ENCODE measurements at places on chromosomes 13 and 19.
A peak's percentile ranks its signal among the peaks of the same experiment; 100 is the strongest.

GRCh38 chr13:49690133-49690994 lies 922 bp downstream of the EBPL start:
- peak; percentile 36 for DNase-seq

GRCh38 chr19:7301525-7301924 lies 7.3 kb upstream of the INSR start:
- DNase-seq, result no peak

GRCh38 chr19:3263866-3264265 lies 39.4 kb downstream of the CELF5 start:
- no peak for DNase-seq

DNA sequence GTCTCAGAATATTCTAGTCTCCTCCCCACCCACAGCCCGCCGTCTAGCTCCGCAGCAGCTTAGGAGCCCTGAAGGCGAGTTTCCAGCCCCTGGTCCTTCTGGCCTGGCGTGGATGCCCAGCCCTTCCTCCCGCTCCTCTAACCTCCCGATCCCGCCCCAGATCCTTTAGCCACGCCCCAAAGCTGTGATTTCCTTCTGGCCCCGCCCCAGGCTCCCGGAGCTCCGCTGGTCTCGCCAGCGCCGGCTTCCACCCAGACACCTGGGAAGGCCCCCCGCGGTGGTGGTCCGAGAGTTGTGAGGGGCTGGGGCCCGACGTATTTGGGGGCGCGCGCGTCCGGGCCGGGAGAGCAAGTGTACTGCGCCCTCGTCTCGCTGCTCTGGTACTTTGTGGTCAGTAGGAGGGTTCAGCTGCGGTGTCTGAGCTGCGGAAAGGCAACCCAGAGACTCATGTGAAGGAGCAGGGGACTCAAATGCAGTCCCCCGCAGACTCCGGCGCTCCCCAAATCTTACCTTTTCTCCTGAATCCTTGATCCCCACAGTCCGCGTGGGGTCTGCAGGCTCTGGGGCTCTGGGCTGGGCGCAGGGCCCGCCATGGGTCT lies at the start of gene CGB7:
CGB7 (minus strand) TSS at position 114 of the 599 bp plus-strand sequence. CDS start 2,374 bp downstream, outside the sequence.
- no peak for DNase-seq

- no peak for DNase-seq
Observed at GRCh38 chr19:44649578-44650145, 6.0 kb downstream of the PVR start.

DNA sequence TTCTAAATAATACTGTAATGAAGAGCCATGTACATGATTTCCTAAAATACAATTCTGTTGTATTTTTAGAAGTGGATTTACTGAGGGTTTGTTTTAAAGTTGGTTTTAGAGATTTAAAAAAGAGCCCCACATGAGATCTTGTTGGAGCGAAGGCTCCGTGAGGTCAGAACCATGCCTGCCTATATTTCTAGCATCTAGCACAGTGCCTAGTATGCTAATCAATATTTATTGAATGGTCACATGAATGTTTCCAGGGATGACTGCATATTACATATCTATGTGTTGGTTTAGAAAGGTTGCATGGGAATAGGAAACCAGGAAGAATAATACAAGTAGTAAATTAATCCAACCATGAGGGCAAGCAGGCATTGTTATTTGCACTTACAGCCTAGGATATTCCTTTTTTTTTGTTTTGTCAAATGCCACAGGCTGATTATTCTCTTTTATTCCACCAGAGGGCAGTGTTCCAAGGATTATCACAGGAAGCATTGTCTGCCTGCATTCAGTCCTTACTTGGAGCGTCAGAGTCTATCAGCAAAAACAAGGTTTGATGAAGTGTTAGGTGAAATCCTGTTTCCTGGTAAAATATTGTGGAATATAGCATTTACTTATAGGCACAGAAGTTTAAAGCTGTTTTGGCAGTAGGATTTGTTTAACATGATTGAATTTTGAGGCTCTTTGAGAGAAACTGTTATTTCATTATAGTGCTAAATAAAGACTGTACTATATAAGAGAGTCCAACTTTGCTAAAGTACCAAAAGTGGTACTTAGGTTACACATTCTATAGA lies 46.8 kb downstream of the COG3 start:
- peak; percentile 79 for DNase-seq

- DNase-seq, result peak; percentile 85
Observed at GRCh38 chr19:58097781-58098681, at the start of gene ZSCAN18. Gene ZSCAN18, minus strand, starts transcription at chr19:58098231. Its CDS starts 7,964 bp downstream, at chr19:58090267.

- DNase-seq, result no peak
Observed at GRCh38 chr13:51800486-51800885, 3.5 kb downstream of the DHRS12 start.

- DNase-seq, result no peak
Observed at GRCh38 chr19:447816-448560, 12.8 kb downstream of the SHC2 start.

DNA sequence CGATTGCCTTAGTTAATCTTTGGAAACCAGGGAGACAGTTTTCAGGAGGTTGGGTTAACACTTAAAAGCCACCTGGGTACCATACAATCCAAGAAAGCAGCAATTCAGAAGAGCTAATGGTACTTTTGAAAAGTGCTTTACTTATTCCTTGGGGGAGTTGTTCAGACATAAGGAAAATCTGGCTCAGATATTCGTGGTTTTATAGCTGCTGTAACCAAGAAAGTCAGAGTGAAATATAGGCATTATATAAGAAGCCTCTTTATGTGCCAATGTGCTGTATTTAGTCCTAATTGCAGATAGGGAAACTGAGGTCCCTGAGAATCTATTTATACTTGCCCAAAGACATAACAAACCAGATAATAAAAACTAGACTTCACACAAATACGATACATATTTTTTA lies 387.5 kb downstream of the COG6 start:
- DNase-seq, result no peak

GRCh38 chr19:1266129-1266915 lies 2.8 kb upstream of the CIRBP start:
- peak; percentile 63 for DNase-seq

GRCh38 chr19:37551129-37551993 lies 43.2 kb downstream of the ZNF571 start:
- no peak for DNase-seq

DNA sequence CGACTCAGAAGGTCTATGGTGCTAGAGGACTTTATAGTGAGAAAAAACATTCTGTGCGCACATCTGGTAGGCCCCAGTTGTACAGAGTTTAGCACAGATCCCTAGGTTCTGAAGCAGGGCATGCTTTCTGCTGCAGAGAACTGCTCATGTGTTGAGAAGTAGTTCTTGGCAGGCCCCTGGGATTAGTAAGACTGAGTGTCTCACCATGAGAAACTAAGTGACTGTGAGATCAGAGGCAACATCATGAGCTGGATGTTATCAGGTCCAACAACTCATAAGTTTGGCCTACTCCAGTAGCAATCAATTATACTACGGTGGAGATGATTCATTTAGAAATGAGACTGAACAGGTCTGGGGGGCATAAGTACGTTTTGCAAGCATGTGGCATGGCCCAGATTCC lies 507.4 kb upstream of the KLF12 start:
- DNase-seq, result no peak

- peak; percentile 63 for DNase-seq
Observed at GRCh38 chr13:109667807-109668291, 118.5 kb downstream of the IRS2 start.

DNA sequence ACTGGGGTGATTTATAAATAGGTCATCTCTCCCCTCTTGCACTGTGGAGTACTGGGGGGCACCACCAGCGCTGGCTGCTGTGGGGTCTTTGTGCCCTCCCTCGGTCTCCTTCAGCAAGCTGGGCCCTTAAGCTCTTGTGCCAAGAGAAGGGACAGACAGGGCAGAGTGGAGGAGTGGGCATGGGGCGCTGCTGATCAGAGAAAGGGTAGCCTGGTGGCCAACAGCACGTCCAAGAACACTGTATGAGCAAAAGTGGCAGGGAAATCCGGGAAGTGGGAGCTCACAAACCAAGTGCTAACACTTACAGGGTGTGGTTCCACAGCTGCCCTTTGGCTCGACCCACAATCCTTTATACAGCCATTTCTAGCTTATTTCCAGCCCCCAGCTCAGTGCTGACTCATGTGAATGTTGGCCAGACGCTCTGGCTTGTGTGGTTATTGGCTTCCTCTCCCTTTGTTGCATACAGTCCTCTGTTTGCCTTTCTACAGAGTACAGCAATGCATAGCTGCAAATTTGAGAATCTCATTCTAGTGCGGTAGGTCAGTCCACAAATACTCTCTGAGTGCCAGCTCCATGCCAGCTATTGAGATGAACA lies 298.8 kb downstream of the SHISA2 start:
- peak; percentile 12 for DNase-seq

DNA sequence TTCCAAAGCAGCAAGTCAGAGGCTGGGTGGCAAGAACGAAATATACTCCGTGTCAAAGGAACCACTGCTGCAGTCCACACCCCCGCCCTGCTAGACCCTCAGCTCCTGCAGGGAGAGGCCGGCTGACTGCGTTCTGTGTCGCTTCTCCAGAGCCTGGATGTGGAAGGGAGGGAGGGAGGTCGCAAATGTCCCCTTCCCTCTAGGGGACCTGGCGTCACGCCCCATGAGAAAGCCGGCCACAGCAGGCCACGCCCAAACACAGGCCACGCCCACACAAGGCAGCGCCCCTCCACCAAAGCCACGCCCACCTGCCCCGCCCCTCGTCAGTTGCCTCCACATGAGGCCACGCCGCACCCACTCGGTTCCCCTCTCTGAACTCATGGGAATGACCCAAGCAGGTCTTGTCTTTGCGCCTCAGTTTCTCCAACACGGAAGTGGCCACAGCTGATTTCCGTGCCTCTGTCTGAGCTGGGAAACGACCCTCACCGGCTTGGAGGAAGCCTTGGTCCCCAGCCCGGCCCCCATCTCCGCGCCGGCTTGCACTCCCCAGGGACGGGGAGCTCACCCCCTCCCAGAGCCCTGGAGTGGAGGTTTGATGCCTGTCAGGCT lies 38.4 kb upstream of the TCF3 start:
- DNase-seq, result no peak

DNA sequence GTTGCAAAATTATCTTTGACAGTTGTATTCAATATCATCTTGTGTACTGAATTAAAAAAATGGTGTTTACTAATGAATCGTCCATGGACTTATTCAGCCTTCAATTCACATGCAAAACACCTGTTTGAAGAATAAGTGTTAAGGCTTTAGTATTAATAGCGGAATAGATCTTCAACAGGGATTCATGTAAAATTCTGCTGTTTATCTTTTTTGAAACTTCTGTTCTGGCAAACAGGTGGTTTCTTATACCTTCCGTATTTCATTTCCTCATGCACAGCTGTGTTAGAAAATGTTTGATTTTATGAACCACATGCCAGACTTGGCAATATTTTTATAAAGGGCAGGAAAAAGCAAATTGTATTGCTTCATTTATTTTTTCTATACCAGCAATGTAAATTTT lies 255.7 kb downstream of the DACH1 start:
- no peak for DNase-seq

GRCh38 chr13:31996601-31997000 lies 35.0 kb upstream of the FRY start:
- no peak for DNase-seq

DNA sequence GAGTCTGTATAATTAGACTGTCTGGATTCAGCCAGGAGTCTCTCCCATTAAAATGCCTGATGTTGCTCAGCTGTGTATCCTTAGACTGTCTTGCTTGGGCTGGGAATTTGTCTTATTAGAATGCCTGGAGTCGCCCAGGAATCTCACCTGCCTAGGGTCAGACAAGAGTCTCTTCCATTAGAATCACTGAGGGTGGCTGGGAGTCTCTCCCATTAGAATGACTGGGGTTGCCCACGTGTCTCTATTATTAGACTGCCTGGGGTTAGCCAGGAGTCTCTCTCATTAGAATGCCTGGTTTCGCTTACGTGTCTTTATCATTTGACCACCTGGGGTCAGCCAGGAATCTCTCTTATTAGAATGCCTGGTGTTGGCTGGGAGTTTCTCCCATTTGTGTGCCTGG lies 1450.0 kb downstream of the UQCRFS1 start:
- DNase-seq, result no peak

- DNase-seq, result no peak
Observed at GRCh38 chr13:59766236-59766635, 397.5 kb downstream of the DIAPH3 start.

DNA sequence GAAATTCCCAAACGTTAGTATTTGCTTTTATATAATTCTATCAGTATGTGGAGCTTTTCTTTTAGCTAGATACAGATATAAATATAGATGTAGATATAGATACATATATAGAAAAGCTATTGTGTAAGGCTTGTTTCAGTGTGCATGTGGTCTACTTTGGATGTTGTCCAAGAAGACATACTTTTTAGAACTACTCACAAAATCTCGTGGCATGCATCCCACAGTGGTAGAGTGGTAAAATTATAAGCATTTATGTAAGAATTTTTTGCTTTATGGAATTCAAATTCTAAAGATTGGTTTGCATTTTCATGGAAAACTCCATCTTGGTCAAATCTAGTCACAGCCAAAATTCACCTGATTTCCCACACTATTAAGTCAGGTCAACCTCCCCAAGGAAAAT lies 880.4 kb downstream of the EFNB2 start:
- no peak for DNase-seq

- no peak for DNase-seq
Observed at GRCh38 chr19:2010135-2010668, 5.3 kb downstream of the BTBD2 start.

DNA sequence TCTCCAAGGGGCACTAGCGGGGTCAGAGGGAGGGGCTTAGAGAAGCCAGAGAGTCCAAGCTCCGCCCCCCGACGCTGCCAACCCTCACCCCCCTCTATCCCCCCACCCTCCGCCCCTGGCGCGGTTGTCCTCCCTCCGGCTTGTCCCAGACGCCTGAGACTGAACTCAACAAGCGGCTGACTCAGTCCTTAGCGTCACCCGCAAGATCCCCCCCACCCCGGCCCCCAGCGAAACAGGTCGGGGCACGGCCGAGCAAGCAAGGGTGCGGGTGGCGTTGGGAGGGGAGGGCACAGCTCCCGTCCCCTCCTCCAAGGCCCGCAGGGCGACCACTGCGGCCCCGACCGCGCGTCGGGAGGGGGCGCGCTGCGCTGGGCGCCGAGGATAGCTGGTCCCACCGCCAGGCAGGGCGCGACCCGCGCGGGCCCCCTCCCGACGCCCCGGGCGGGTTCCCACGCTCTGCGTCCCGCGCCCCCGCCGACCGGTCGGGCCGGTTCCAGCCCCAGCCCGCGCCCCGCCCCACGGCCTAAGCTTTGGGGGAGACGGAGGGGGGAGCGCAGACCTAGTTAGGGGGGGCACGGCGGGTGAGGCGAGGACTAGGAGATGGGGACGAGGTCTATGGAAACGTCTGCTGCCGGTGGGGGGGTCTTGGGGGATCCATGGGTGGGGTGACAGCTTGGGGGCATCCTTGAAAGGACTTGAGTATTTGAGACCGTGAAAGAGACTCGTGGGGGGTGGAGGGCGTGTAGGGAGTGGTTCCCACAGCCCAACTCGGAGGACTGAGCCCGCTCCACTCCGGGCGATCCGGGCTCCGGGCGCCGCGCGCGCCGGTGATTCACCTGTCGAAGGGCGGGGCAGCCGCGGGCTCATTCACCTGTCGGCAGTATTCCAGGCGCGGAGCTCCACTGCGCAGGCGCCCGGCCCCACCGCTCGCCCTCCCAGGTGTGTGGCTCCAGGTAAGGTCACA lies 5.1 kb downstream of the NOTCH3 start:
- DNase-seq, result no peak

DNA sequence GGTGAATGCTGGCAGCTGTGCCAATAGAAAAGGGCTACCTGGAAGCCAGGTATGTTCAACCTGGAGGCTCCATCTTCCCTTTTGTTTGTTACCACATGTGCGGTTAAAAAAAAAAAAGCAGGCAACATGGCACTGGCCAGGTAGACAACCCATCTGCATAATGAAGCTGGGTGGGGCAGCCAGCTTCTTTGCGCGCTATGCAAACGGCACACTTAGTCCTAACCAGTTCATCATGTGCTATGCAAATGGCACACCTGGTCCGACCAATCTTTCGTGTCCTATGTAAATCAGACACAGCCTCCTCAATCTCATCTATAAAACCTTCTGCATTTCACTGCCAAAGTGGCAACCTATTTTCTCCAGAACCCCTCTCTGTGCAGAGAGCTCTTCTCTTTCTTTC lies 11.3 kb upstream of the IGSF23 start:
- DNase-seq, result no peak
